ENCODE measurements at places on chromosomes 7 and 10.
A peak's percentile ranks its signal among the peaks of the same experiment; 100 is the strongest.

GRCh38 chr7:55962014-55962413 is 2.4 kb upstream of the NIPSNAP2 start:
- no peak for DNase-seq

- DNase-seq = no peak
Observed at GRCh38 chr7:155734445-155734809, 77.8 kb downstream of the SHH start.

DNA sequence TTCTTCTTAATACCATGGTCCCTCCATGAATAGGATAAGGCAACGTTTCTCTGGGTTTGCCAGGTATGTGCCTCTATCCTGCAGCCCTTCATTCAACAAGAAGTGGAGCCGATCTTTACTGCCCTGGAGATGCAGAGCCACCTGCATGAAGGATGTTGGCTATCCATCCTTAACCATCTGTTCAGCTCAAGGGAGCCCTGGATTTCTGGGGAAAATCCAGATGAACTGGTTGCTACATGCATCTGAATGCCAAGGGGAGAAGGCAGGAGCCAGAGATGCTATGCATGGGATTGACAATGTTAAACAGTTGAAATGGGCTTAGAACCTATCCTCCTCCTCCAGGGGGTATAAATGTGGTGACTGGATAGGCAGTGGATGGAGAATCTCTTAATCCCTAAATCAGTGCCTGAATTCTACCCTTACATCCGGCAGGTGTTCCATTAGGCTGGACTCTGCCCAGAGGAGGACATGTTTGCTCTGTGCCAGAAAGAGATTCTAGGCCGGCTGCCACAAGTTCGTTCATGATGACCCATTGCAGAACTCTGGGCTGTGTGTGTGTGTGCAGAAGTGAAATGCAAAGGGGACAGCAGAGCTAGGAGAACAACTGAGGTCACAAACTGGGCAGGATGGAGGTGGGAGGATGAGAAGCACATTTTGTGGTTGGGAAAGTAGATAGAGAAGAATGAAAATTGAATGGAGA is 15.6 kb downstream of the CPED1 start:
- DNase-seq = no peak

DNA sequence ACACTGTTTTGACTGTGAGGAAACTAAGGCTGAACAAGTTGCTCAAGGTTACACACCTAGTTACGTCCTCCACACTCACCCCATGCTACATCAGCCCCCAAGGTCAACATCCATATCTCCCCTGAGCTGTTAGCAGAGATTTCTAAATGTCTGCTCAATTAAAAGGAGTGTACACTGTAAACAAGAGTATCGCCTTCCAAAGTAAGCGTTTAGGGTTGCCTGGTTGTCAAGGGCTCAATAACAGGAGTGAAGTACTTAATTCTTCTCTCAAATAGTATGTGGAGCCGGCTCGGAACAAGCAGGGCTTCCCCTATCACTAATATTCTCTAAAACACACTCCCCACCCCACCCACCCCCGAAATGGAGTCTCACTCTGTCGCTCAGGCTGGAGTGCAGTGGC is 412.8 kb upstream of the GALNT17 start:
- DNase-seq = no peak

- peak; percentile 19 for DNase-seq
Observed at GRCh38 chr7:157411580-157411979, 74.8 kb downstream of the DNAJB6 start.

GRCh38 chr7:76515999-76516443 is 5.7 kb downstream of the UPK3B start:
- no peak for DNase-seq

DNA sequence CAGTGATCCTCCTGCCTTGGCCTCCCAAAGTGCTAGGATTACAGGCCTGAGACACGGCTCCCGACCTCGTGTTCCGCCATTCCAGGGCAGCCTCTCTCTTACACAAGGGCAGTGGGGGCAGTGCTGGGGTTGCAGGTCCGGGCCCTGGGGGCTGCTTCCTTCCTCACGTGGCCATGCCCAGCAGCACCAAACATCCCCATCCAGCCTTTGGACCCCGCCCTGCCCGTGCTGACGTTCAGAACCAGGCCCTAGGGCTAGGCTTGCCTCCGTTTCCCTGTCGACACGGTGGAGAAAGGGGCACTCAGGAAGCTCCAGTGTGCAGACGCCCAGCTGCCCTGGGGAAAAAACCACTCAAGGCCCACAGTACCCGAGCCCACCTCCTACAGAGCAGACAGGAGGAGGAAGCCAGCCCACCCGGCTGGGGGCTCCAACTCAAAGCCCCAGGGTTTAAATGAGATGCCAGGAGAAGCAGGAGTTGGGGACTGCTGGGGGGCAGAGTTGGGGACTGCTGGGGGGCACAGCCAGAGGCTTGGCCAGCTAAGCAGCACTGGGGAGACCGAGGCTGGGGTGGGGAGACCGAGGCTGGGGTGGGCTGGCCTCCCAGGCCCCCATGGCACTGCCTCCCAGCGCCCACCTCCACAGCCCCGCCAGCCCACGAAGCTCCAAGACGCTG is 35.9 kb downstream of the ADAP1 start:
- DNase-seq = no peak

DNA sequence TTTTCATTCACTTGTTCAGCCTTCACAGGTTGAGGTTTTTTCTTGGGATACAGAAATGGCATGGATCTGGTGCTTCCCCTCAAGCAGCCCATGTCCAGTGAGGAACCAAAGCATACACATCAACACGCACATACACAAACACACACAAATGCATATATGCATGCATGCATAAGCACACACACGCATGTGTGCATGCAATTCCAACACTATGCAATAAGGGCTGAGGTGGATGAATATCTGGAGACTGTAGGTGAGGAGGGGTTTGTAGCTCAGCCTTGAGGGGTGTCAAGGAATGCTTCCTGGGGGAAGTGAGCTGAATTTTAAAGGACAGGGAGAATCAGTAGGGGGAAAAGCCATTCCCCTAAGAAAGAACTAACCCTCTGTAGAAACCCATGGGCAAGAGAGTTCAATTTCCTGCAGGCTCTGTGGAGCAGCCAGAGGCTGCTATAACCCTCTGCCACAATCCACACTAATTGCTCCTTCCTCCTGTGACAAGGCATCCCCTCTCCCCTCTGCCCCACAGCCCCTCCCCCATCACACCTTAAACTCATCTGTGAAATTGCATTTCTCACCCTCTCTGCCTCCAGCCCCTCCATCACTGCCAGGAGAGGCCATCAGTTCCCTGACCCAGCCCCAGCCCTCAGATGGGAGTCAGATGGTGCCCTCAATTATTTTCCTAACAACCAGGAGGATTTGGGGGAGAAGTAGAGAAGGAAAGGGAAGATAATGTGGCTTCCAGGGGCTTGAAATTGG is 316.4 kb downstream of the RPS24 start:
- no peak for DNase-seq

DNA sequence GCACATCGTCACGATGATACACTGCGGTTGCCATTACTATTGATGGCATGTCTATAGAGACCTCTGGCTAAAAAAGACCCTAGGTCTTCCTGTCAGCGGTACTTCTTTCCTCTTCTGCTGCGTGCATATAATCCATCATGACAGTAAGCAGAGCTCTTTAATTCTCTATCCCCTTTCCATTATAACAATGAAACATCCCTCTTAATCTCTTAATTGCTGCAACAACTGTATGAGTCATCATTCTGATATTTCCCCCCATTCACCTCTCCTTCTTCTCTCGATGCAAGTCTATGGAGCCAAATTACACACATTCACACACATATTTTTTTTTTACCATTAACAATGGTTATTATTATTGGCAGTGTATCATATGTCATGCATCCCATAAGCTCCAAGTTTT is 45.2 kb upstream of the AKR1E2 start:
- no peak for DNase-seq

- no peak for DNase-seq
Observed at GRCh38 chr7:123271231-123271630, 71.5 kb upstream of the SLC13A1 start.

DNA sequence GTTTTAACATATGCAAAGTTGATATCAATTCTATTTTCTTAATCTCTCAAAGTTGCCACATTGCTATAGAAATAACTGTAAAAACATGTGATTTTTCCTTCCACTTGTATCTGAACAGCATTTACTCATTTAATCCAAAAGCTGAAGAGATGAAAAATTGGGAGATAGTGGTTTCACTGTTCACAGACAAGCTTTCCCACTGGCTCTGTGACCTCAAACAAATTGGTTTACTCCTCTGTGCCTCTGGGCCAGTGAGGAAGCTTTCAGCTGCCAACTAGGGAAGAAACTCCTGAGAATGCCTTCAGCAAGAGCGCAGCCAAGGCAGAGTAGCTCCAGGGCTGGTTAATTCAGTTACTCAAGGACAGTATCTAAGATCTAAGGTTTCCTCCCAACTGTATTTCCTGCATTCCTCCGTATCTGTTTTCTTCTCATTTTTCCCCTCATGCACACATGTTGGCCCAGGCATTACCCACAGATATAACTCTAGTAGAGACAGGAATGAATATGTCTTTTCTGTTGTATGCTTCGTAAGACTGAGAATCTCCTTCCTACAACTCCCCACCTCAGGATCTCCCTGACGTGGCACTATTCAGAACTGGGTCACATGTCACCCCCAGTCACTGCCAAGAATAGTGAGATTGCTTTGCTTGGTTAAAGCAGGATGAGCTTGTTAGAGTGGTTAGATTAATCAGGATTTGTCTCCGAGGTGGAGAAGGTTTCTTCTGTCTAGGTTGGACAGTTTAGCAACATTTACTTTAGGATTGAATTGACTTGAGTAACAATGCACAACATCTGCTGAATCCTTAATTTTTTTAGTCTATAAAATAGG is 315.7 kb downstream of the NRG3 start:
- DNase-seq = no peak

DNA sequence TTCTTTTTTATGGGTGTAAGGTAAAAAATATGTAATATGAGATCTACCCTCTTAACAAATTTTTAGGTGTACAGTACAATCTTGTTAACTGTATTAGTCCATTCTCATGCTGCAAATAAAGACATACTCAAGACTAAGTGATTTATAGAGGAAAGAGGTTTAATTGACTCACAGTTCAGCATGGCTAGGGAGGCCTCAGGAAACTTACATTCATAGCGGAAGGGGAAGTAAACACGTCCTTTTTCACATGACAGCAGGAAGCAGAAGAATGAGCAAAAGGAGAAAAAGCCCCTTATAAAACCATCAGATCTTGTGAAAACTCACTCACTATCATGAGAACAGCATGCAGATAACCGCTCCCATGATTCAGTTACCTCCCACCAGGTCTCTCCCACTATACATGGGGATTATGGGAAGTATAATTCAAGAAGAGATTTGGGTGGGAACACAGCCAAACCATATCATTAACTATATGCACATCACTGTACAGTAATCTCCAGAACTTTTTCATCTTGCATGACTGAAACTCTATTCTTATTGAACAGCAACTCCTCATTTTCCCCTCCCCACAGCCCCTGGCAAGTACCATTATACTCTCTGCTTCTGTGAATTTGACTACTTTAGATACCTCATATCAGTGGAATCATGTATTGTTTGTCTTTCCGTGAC is 127.4 kb downstream of the WNT2 start:
- no peak for DNase-seq

- DNase-seq = no peak
Observed at GRCh38 chr10:8349610-8350249, 295.2 kb downstream of the GATA3 start.

- no peak for DNase-seq
Observed at GRCh38 chr7:152905949-152906348, 146.4 kb downstream of the ACTR3B start.

DNA sequence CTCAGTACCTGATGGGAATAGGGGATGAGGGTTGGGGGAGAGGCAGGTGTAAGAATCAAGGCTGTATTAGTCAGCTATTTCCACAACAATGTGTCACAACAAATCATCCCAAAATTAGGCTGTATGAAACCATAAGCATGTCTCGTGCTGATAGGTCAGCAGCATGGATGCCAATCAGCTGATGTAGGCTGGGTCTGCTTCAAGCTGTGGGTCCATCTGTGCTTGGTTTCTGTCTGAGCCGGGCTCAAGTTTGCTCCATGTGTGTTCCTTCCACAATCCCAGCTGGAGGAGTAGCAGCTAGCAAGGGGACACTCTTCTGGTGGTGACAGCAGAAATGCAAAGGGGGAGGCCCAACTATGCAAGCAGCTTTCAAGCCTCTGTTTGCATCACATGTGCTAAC is 97.9 kb upstream of the ZNF746 start:
- DNase-seq = no peak

GRCh38 chr10:50416181-50416824 is 165.0 kb upstream of the ASAH2 start:
- DNase-seq = no peak

GRCh38 chr10:110471566-110472139 is 26.1 kb upstream of the DUSP5 start:
- no peak for DNase-seq

DNA sequence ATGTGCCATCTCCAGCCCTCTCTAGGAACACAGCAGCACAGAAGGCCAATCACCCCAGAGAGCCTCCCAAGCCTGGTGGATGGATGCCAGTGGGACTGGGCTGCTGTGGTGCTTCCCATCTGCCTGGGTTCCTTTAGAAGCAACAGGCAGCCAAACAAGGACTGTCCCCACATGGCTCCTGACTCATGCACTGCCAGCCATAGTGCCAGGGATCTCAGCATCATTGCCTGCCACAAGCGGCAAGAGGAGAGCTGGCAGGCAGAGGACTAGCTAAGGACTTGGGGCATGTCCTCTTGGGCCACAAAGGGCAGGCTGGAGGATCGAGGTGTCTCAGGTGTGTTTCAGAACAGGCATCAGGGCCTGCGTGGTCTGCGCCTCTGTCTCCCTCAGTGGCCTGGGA is 23.4 kb upstream of the FIGNL1 start:
- DNase-seq = no peak

DNA sequence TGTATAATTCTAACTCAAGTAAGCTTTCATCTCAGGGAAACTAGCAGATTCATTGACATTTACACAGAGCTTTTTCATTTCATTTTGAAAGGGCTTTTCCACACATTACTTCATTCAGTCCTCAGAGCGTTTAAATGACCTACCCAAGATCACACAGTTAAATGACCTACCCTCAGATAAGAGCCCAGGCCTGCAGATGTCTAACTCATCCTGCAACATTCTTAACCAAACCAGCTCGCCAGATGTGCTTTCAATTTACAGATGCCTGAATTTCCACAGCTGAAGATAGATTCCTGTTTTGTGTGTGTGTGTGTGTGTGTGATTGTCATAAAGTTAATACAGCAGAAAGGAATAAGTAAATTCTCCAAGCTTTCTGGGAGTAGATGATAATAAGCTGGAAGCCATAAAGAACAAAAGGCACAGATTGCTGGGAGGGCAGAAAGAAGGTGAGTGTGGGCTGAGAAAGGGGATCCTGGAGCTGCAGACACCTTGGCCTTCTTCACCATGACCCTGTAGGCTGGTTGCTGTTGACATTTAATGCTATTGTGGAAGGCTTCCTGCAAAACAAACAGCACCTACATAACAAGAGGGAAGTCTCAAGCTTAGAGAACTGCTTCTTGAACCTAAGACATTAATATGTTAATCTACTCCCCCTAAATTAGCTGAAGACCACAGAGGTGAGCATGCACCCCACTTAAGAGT is 489.7 kb upstream of the CELF2 start:
- no peak for DNase-seq

- no peak for DNase-seq
Observed at GRCh38 chr7:95632609-95633008, 36.3 kb upstream of the PDK4 start.

GRCh38 chr7:55774327-55775050 is 88.1 kb downstream of the SEPTIN14 start:
- no peak for DNase-seq

GRCh38 chr10:102673819-102674511 is 29.7 kb downstream of the TRIM8 start:
- DNase-seq = peak; percentile 50

- DNase-seq = no peak
Observed at GRCh38 chr7:141646826-141647480, 55.0 kb downstream of the DENND11 start.

- no peak for DNase-seq
Observed at GRCh38 chr7:55438085-55438756, 73.1 kb downstream of the LANCL2 start.
